ENCODE measurements at places on chromosomes 2 and 18. TPM values are rescaled to one million over a fixed set of nuclear protein-coding genes. Genes with fewer than 3 reads are reported as not detected.
A peak's percentile ranks its signal among the peaks of the same experiment; 100 is the strongest.

- H3K4me1 ChIP-seq = peaks cover 12% of the 10 kb centered on the region
- DNase-seq = no peak
- H3K36me3 ChIP-seq = no peaks in the 10 kb centered on the region
These were observed 49.6 kb upstream of the IGFBP2 start for GRCh38 chr2:216583606-216584005.

The LYPD1 gene
- total RNA-seq = 51.1 TPM

The ADD2 gene
- 4.8 TPM for total RNA-seq

DNA sequence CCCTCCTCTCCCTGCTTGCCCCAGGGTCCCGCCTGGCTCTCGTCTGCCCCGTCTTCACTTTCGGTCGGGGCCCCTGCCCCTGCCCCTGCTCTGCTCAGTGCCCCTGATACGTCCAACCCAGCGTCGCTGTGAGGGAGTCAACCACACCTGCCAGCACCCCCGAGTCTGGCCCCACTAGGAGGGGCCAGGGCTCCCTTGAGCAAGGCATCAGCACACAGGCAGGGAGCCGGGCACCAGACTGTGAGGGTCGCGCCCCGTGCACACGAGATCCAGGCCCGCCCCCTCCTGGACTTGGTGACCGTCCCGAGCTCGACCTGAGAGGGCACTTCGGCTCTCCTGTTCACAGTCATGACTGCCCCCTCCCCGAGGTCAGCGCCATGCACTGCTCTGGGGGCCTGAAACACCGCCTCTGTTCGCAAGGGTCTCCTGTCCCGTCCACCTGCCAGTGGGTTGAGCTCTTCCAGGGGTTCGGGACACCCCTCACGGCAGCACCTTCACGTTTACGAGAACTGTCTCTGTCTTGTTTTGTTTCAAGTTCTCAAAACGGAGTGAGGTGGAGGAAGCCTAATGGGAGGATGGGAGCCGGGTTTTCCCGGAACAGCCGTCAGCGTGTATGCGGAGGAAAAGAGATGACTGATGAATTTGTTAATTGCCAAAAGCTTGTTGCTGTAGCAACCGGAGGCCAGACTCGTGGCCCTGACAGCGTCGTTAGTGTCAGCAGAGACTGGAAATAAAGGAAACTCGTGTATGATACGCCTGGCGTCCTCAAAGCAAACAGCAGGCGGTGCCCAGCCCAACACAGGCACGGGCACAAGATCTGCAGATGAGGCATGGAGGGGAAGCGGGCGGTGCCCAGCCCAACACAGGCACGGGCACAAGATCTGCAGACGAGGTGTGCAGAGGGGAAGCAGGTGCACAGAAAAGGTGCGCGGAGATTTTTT lies 48.2 kb upstream of the KCNG2 start:
- H3K36me3 ChIP-seq = no peaks in the 10 kb centered on the region
- no peaks in the 10 kb centered on the region for H3K4me1 ChIP-seq
- DNase-seq = peak; percentile 29
- H3K27me3 ChIP-seq = no peaks in the 10 kb centered on the region
- H3K27ac ChIP-seq = no peak overlapping the region
- H3K4me3 ChIP-seq = no peak overlapping the region

- no peak overlapping the region for H3K4me3 ChIP-seq
- H3K4me1 ChIP-seq = peaks cover 37% of the 10 kb centered on the region
- H3K27ac ChIP-seq = no peak overlapping the region
- DNase-seq = no peak
- no peaks in the 10 kb centered on the region for H3K27me3 ChIP-seq
These were observed 168.2 kb downstream of the NEDD4L start for GRCh38 chr18:58212274-58212673.

GRCh38 chr2:74259733-74260132 lies 61.3 kb downstream of the MTHFD2 start:
- no peaks in the 10 kb centered on the region for H3K27me3 ChIP-seq
- no peaks in the 10 kb centered on the region for H3K4me1 ChIP-seq
- no peak overlapping the region for H3K27ac ChIP-seq
- H3K36me3 ChIP-seq = no peaks in the 10 kb centered on the region
- H3K4me3 ChIP-seq = no peak overlapping the region

The ZSCAN30 gene
- 19.0 TPM for total RNA-seq

The LRRTM1 gene
- not detected for total RNA-seq

DNA sequence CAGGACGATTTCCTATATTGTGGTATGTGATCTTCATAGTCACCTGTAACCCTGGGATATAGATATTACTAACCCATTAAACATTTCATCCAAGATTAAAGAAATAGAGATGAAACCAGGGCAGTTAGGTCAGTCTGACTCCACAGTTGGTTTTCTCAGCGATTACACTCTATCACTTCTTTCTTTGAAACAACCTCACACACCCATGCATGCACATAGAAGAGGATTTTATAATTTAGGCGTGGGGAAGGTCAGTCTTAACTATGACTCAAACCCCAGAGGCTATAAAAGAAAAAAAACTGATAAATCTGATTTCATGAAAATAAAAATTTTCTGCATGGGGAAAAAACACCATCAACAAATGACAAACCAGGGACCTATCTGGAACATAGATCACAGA lies 54.2 kb downstream of the BCL2 start:
- no peaks in the 10 kb centered on the region for H3K4me1 ChIP-seq
- no peak overlapping the region for H3K27ac ChIP-seq
- H3K36me3 ChIP-seq = no peaks in the 10 kb centered on the region
- no peaks in the 10 kb centered on the region for H3K27me3 ChIP-seq

DNA sequence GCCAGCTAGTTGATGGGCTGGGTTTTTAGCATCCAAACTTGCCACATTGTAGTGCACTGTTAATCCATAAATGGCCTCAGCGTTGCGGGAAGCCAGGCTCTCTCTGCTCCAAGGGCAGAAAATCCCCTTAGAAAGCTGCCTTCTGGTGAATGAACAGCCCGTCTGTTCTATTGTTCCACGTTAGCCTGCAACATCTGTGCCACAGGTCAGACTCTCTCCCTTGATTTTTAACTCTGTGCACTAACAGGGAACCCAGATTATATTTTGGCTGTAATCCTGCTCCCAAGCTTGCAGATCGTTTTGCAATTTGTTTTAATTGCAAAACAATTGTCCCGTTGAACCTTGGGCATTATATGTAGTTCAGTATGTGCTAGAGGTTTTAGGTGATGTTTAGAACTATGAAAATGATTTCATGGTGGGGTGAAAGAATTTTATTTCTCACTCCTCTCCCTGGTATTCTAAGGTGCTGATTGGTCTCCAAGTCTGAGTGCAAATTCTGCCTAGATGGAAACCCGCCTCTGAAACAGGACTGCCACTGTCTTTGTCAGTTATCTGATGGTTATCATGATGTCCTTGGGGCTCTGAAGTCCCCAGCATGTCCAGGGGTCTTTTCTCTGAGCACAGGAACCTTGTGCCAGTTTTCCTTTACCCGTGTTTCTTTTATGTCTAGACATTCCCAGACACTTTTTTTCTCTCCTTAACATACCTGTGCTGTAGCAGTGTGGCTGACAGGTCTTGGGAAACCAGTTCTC lies 106.6 kb downstream of the MAP4K4 start:
- H3K4me3 ChIP-seq = no peak overlapping the region
- DNase-seq = no peak
- peaks cover 50% of the 10 kb centered on the region for H3K4me1 ChIP-seq
- no peaks in the 10 kb centered on the region for H3K36me3 ChIP-seq

DNA sequence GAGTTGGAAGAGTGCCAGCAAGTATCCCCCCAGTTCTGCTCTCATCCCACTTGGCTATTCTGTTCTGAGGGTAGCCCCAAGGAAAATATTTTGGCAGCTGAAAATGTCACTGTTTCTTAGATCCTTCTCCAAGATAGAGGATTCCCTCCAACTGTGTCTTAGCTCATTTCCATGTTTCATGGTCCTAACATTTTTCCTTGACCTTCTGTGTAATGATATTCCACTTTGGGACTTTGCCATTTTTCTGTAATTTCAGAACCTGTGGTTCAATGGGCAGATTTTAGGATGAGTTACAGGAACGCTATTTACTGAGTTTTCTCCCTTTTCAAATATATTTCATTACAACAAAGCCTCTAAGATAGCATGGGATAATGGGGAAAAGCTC lies 34.7 kb downstream of the NHEJ1 start:
- no peaks in the 10 kb centered on the region for H3K36me3 ChIP-seq
- peak overlapping the region; percentile 72 for H3K27ac ChIP-seq
- no peak overlapping the region for H3K4me3 ChIP-seq
- H3K4me1 ChIP-seq = peaks cover 27% of the 10 kb centered on the region
- DNase-seq = peak; percentile 14
- H3K27me3 ChIP-seq = no peaks in the 10 kb centered on the region

GRCh38 chr2:26692897-26693849 lies 651 bp downstream of the KCNK3 start:
- H3K36me3 ChIP-seq = no peaks in the 10 kb centered on the region
- peaks cover 31% of the 10 kb centered on the region for H3K27me3 ChIP-seq
- peak overlapping the region; percentile 55 for H3K4me3 ChIP-seq
- peaks cover 23% of the 10 kb centered on the region for H3K4me1 ChIP-seq
- peak; percentile 50 for DNase-seq

DNA sequence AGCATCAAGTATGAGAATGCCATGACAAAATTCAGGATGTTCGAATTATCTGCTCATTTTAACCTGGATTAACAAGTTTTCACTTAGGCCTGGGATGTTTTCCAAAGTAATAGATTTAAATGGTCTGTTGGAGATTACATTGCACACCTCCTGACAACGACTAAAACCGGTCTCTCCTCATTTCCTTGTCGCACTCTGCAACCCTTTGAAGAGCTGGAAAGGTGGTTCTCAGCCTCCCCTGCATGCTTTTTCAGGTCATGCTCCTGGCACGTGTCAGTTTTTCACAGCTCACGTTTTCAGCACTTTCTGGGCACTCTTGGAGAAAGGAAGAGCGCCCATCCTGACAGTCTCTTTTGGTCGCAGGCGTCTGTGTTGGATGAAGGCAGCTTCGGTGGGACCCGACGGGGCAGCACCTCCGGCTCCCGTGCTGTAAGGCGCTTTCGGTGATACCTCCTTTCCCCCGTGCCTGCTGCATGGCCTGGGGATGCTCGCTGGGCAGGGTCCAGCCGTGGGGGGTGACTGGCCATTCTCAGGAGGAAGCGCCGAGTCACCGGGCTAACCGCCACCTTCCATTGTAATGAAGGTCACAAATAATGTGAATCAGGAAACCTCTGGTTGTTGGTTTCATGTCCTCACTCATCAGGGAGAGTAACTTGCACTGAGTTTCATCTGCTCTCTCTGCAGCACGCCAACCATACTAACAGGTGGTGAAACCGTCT lies 63.5 kb upstream of the RBM44 start:
- DNase-seq = no peak
- H3K4me1 ChIP-seq = peaks cover 34% of the 10 kb centered on the region
- no peaks in the 10 kb centered on the region for H3K27me3 ChIP-seq
- no peak overlapping the region for H3K4me3 ChIP-seq
- peaks cover 11% of the 10 kb centered on the region for H3K36me3 ChIP-seq
- no peak overlapping the region for H3K27ac ChIP-seq

GRCh38 chr2:205411558-205411957 lies 270.7 kb upstream of the NRP2 start:
- peaks cover 12% of the 10 kb centered on the region for H3K4me1 ChIP-seq
- no peak overlapping the region for H3K4me3 ChIP-seq
- H3K36me3 ChIP-seq = no peaks in the 10 kb centered on the region

The SLC9A4 gene
- 0.07 TPM for total RNA-seq

- peak overlapping the region; percentile 52 for H3K27ac ChIP-seq
- no peak overlapping the region for H3K4me3 ChIP-seq
- peak; percentile 80 for DNase-seq
- no peaks in the 10 kb centered on the region for H3K27me3 ChIP-seq
These were observed 13.9 kb upstream of the SLC1A4 start for GRCh38 chr2:64975232-64975821.

The MAP2 gene
- total RNA-seq = 15.9 TPM

The CIB4 gene
- total RNA-seq = not detected

DNA sequence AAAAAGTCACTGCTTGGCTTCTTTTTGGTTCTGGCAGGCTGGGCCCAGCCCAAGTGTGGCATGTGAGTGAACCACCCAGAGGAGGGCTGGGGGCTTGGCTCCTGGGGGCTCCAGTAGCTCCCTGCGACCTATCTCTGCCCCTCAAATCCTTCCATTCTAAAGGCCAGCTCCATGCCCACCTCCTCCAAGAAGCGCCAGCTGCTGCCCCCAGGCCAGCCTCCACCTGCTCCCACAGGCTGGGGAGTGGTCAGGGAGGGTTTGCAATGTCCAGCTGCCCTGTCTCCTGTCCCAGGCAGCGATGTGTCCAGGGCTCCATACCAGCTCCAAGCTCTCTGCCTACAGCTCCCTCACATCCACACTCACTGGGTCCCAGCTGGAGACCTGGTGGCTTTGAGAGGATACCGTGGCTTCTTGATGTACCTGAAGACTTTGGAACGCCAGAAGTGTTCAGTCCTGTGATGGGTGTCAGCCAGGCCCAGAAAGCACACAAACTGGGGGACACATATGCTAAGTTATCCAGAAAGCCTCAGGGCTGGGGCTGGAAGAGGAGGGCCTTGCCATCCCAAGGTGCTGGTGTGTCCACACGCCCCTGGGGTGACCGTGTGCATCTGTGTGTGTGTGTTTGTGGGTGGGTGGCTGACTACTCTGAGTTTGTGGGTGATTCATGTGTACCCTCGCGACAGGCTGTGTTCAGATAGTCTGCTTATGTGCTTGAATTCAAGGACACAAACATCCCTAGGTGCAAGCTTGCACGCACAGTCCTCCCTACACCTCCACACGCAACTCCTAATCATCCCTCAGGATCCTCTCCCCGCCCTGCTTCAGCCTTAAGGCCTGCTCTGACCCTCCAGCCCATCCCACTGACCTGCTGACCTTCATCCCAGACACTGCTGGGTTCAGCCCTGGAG lies 33.4 kb downstream of the ZFP36L2 start:
- H3K4me1 ChIP-seq = no peaks in the 10 kb centered on the region

GRCh38 chr18:44680273-44681075 lies at the start of gene SETBP1:
TSS of gene SETBP1 (plus strand) at chr18:44680888. CDS start at chr18:44701347, 20,459 bp downstream.
- H3K27ac ChIP-seq = peak within 1 kb of the TSS; percentile 23
- H3K4me3 ChIP-seq = peak within 1 kb of the TSS; percentile 72
- DNase-seq = peak; percentile 48
- H3K27me3 ChIP-seq = peaks cover 9% of the 10 kb centered on the region
- no peaks in the 10 kb centered on the region for H3K36me3 ChIP-seq

DNA sequence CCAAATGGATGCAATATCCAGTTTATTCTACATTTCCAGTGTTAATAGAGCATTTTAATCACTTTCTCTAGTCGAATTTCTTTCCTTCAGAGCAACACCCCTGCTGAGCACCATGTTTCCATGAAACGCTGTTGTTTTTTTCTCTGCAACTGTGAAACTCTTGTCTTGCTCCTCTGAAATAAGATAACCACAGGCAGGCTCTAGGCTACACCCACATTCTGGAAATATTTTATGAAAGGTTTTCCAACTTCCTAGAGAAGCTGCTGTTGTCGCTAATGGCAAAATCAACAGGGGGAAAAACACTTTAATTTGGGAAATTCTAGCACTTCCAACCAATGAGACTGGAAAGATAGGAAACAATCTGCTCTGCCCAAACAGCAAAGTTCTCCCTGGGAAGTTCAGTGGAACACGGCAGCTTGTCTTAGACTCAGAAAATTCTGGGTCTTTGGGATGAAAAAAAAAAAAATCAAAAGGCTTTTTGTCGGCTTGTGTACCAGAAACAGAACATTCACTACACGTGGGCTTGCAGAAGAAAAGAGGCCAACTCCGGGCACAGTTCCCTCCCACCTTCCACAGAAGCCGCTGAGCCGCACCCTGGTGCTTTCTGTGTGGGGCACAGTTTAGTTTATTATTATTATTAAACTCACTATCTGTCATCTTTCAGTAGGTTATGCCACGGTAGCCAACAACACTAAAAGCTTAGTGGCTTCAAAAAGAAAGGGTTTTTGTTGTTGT lies 98.7 kb downstream of the MMADHC start:
- peak; percentile 12 for DNase-seq
- no peak overlapping the region for H3K27ac ChIP-seq
- no peak overlapping the region for H3K4me3 ChIP-seq
- no peaks in the 10 kb centered on the region for H3K27me3 ChIP-seq
- no peaks in the 10 kb centered on the region for H3K36me3 ChIP-seq
- no peaks in the 10 kb centered on the region for H3K4me1 ChIP-seq
